ENCODE measurements at places on chromosomes 4 and X. TPM values are rescaled to one million over a fixed set of nuclear protein-coding genes. Genes with fewer than 3 reads are reported as not detected.
A peak's percentile ranks its signal among the peaks of the same experiment; 100 is the strongest.

The UGT2B15 gene
- not detected for polyA plus RNA-seq

The PLP1 gene
- polyA plus RNA-seq = 0.53 TPM

The PPBP gene
- not detected for polyA plus RNA-seq

The GATA1 gene
- polyA plus RNA-seq = not detected

The TIMP1 gene
- 14,059 TPM for polyA plus RNA-seq

The F8A3 gene
- 0.16 TPM for polyA plus RNA-seq

The NR3C2 gene
- 0.15 TPM for polyA plus RNA-seq

The MTNR1A gene
- not detected for polyA plus RNA-seq

The MAGEA12 gene
- 0.18 TPM for polyA plus RNA-seq

DNA sequence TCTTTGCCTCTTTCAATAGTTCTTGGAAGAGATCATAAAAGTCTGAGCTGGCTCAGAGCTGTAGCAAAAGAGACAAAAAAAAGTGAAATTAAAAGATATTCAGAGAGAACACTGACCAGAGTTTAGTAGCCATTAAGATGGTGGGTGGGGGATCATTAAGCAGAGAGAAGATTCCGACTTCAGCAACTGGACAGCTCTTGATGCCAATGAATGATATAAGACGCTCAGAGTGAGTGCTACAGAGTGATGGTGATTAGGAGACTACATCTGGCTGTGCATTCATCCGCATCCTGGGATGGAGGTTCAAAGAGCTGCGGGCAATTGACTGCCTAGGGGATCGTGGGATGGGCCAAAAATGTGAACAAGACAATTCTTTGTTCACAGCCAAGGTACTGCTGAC is 178.5 kb downstream of the PACRGL start:
- no peak for DNase-seq
- H3K4me1 ChIP-seq = no peaks in the 10 kb centered on the region
- H3K27me3 ChIP-seq = no peaks in the 10 kb centered on the region

- no peaks in the 10 kb centered on the region for H3K27me3 ChIP-seq
- H3K4me1 ChIP-seq = no peaks in the 10 kb centered on the region
- DNase-seq = no peak
- no peak overlapping the region for H3K27ac ChIP-seq
- no peak overlapping the region for H3K4me3 ChIP-seq
These were observed 17.0 kb downstream of the SNCA start for GRCh38 chr4:89820010-89820409.

DNA sequence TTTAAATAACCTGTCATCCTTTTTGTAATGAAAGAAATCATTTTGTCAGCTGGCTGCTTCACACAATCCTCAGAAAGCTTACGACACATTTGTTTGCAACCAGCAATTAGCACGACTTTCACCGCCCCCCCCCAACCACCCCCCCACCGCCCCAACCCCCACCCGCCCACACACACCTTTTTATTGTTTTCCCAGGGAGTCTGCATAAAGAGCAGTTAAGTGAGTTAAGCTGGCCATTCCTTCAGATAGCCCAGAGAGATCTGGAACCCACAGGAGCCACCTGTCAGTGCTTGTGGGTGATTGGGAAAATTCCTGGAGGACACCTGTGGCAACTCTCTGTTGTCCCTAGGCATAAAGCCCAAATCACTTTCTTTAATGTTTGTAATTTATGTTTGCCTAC is 175.7 kb upstream of the FMR1 start:
- H3K27me3 ChIP-seq = no peaks in the 10 kb centered on the region
- H3K4me3 ChIP-seq = no peak overlapping the region
- no peaks in the 10 kb centered on the region for H3K36me3 ChIP-seq
- no peak overlapping the region for H3K27ac ChIP-seq

DNA sequence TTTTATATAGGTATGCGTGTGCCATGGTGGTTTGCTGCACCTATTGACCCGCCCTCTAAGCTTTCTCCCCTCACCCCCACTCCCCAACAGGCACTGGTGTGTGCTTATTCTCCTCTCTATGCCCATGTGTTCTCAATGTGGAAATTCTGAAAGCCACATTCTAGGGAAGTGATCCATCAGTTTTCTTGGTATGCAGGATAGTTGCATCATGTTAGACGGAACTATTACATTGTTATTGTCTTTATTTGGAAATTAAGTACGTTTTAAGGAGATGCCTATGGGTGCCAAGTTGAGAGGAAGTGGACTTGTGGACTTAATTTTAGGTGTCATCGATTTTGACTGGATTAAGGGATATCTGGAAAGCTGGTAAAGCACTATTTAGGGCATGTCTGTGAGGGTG is 204.6 kb downstream of the RBM46 start:
- no peak overlapping the region for H3K27ac ChIP-seq
- no peak overlapping the region for H3K4me3 ChIP-seq
- peak; percentile 57 for DNase-seq
- peaks cover 5% of the 10 kb centered on the region for H3K4me1 ChIP-seq
- H3K27me3 ChIP-seq = 0 out of 2 replicates have a peak, but pooled peaks cover 3% of the 10 kb centered on the region
- H3K36me3 ChIP-seq = no peaks in the 10 kb centered on the region

DNA sequence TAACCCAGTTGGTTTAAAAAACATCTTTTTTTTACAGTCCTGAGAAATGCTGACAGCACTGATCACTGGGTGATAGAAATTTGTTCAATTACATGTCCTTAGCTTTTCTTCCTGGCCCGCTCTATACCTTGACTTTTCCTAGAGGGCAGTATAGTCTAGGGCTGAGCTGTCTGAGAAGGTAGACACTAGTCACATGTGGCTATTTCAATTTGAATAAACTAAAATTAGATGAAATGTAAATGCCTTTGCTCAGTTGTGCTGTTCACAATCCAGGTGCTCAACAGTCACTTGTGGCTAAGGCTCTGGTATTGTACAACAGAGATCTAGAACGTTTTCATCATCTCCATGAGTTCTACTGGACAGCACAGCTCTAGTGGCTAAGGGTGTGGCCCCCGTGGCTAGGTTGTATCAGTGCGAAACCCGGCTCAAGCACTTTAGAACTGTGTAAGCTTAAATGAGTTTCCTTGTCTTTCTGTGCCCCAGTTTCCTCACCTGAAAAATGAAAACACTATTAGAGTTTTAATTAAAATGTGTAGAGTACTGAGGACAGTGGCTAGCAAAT is 111.6 kb upstream of the WDR17 start:
- no peaks in the 10 kb centered on the region for H3K4me1 ChIP-seq
- H3K4me3 ChIP-seq = no peak overlapping the region
- H3K27me3 ChIP-seq = peaks cover 3% of the 10 kb centered on the region
- DNase-seq = no peak
- no peak overlapping the region for H3K27ac ChIP-seq
- H3K36me3 ChIP-seq = no peaks in the 10 kb centered on the region

- no peak overlapping the region for H3K4me3 ChIP-seq
- H3K4me1 ChIP-seq = peaks cover 14% of the 10 kb centered on the region
- no peaks in the 10 kb centered on the region for H3K27me3 ChIP-seq
- no peak for DNase-seq
- H3K27ac ChIP-seq = no peak overlapping the region
- no peaks in the 10 kb centered on the region for H3K36me3 ChIP-seq
These were observed 51.3 kb upstream of the AFAP1 start for GRCh38 chr4:7990807-7991459.

- H3K27me3 ChIP-seq = no peaks in the 10 kb centered on the region
- DNase-seq = peak; percentile 2
- peaks cover 9% of the 10 kb centered on the region for H3K4me1 ChIP-seq
- H3K36me3 ChIP-seq = peaks cover 19% of the 10 kb centered on the region
- H3K27ac ChIP-seq = no peak overlapping the region
- H3K4me3 ChIP-seq = no peak overlapping the region
These were observed 69.3 kb downstream of the BMP2K start for GRCh38 chr4:78845472-78845871.

DNA sequence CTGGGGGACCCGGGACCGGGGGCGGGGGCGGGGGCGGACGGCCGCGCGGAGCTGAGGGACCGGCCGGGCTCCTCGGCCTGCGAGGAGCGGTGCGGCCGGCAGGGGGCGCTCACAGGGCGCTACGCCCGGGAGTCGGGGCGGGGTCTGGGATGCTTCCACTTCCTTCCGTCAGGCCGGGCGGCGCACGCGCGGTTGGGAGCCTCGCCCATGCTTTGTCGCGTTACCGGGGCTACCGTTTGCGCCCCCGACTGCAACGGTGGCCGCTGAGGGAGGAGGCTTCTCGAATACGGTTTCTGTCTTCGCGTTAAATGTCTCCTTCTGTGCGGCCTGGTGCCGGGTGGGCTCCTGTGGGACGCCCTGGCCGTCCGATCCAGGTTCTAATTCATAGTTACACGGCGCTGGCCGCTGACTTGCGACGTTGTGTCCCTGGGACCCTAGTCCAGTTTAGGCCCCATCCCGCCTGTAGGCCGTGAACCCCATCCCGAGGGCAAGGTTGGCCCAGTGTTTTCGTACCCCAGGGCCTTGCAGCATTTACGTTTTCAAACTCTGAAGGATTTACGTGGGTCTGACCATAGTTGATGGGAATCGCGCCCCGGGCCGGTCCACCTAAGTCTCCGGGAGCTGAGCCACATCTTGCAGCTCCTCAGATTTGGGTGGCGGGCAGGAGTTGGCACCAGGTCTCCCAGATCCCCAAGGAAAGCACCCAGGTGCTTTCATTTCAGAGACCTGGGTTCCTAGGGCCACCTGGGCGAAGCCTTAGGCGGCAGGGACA is 549 bp downstream of the MSL3 start:
- H3K27ac ChIP-seq = peak overlapping the region; percentile 95
- H3K27me3 ChIP-seq = no peaks in the 10 kb centered on the region
- peaks cover 14% of the 10 kb centered on the region for H3K4me1 ChIP-seq
- peak; percentile 89 for DNase-seq

- H3K27me3 ChIP-seq = no peaks in the 10 kb centered on the region
- H3K4me1 ChIP-seq = peaks cover 22% of the 10 kb centered on the region
- peak overlapping the region; percentile 92 for H3K4me3 ChIP-seq
- no peak for DNase-seq
- H3K36me3 ChIP-seq = no peaks in the 10 kb centered on the region
These were observed 2.6 kb upstream of the ADH5 start for GRCh38 chr4:99091216-99091575.

GRCh38 chrX:109841257-109841656 is 108.2 kb upstream of the ACSL4 start:
- H3K4me1 ChIP-seq = peaks cover 23% of the 10 kb centered on the region
- H3K4me3 ChIP-seq = no peak overlapping the region
- no peaks in the 10 kb centered on the region for H3K27me3 ChIP-seq
- DNase-seq = no peak

- peak; percentile 92 for DNase-seq
- no peaks in the 10 kb centered on the region for H3K27me3 ChIP-seq
- H3K27ac ChIP-seq = 0 out of 2 replicates have a peak overlapping the region, but pooled peaks have one; percentile 19
These were observed 171.7 kb downstream of the PDGFRA start for GRCh38 chr4:54400802-54401201.

DNA sequence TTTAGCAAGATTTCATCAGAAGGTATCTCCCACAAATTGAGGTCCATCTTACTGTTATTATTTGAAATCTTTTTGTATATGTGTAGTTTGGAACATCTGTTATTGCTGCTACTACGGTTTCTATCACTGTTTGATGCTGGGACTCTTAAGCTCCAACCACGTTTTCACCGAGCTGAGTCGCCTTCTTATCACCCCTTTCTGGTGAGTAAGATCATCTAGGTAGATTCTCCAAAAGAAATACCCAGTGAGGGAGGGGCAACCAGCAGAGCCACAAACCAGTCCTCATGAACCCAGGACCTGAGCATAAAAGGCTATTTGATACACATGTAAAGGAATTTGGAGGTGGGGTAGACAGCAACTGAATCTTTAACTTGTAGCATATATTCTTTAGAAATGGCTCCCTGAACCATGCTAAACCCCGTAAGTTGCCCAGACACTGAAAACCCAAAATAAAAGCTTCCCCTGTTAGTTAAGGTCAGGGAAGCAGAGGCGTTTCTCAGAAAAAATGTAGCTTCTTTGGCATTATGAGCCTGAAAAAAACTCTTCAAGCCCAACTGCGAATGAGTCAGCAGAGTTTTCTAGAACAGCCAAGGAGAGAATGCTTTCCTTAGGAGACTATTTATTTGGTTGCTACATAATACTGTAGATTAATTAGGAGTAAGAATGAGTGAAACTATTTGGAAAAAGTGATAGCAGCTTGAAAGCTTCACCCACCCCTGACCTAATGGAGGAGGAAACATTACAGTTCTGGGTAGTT is 53.8 kb upstream of the ATXN3L start:
- H3K27ac ChIP-seq = peak overlapping the region; percentile 96
- no peaks in the 10 kb centered on the region for H3K36me3 ChIP-seq
- no peaks in the 10 kb centered on the region for H3K27me3 ChIP-seq
- 0 out of 2 replicates have a peak overlapping the region, but pooled peaks have one; percentile 35 for H3K4me3 ChIP-seq
- DNase-seq = peak; percentile 88

- H3K4me3 ChIP-seq = no peak overlapping the region
- 0 out of 2 replicates have a peak, but pooled peaks cover 5% of the 10 kb centered on the region for H3K4me1 ChIP-seq
- H3K27ac ChIP-seq = no peak overlapping the region
- no peaks in the 10 kb centered on the region for H3K27me3 ChIP-seq
These were observed 77.4 kb downstream of the ANKRD17 start for GRCh38 chr4:73181231-73181630.

DNA sequence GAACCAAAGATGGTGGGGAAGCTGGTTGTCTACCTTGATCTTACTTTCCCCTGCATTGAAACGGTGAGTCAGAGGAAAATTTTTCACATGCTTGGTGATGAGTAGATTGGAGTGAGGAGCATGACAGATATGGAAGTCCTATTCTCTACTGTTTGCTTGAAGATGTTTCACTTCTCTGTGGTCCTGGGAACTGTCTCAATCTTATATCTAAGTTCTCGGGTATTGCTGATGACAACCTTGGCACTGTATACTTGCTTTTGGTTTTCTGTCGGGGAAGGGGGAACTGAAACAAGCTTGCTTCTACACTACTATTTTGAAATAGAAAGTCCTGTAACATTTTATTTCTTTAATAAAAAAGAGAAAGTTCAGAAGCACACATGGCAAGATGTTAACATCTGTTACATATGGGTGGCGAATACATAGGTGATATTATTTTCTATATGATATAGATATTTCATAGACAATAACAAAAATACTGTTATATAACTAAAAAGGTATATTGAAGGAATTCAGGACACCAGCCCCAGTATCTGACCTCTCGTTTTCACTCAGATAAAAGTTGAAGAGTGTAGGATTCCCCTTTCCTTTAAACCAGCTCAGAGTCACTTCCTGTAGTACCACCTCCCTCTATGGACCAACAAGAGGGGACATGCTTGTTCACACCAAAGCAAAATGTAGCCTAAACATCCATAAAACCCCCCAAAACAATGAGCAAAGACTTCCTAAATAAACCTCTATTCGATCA is 88.8 kb downstream of the FMR1NB start:
- no peak overlapping the region for H3K4me3 ChIP-seq
- H3K36me3 ChIP-seq = no peaks in the 10 kb centered on the region
- no peaks in the 10 kb centered on the region for H3K27me3 ChIP-seq
- no peak overlapping the region for H3K27ac ChIP-seq
- DNase-seq = no peak

DNA sequence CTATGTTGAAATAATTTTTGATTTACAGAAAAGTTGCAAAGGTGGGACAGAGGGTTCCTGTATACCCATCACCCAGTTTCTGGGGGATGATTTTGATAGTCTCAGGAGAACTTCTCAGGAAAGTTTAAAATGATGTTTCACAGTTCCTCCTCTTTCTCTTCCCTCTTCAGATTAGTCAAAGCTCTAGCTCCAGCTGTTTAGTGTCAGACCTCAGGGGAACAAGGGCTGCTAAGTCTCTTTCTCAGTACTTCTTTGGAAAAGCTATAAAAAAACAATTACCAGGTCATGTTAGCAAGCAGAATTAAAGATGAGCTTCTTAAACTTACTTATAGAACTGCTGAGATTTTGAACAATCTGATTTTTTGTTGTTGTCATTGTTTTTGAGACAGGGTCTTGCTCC is 12.2 kb downstream of the IL13RA1 start:
- H3K27me3 ChIP-seq = no peaks in the 10 kb centered on the region
- no peak overlapping the region for H3K4me3 ChIP-seq
- peaks cover 12% of the 10 kb centered on the region for H3K4me1 ChIP-seq
- DNase-seq = no peak

GRCh38 chrX:83160096-83160495 is 348.0 kb upstream of the POU3F4 start:
- no peaks in the 10 kb centered on the region for H3K36me3 ChIP-seq
- no peaks in the 10 kb centered on the region for H3K27me3 ChIP-seq
- H3K4me1 ChIP-seq = no peaks in the 10 kb centered on the region
- DNase-seq = no peak
- H3K4me3 ChIP-seq = no peak overlapping the region
